ENCODE measurements at places on chromosomes 11 and 22.

GRCh38 chr11:35655856-35656255 is 6.7 kb upstream of the TRIM44 start:
- DNase-seq = no peak

- DNase-seq = no peak
These were observed 174.2 kb upstream of the DDI1 start for GRCh38 chr11:103862094-103862801.

GRCh38 chr22:42114721-42115120 is 15.9 kb downstream of the CYP2D6 start:
- no peak for DNase-seq

DNA sequence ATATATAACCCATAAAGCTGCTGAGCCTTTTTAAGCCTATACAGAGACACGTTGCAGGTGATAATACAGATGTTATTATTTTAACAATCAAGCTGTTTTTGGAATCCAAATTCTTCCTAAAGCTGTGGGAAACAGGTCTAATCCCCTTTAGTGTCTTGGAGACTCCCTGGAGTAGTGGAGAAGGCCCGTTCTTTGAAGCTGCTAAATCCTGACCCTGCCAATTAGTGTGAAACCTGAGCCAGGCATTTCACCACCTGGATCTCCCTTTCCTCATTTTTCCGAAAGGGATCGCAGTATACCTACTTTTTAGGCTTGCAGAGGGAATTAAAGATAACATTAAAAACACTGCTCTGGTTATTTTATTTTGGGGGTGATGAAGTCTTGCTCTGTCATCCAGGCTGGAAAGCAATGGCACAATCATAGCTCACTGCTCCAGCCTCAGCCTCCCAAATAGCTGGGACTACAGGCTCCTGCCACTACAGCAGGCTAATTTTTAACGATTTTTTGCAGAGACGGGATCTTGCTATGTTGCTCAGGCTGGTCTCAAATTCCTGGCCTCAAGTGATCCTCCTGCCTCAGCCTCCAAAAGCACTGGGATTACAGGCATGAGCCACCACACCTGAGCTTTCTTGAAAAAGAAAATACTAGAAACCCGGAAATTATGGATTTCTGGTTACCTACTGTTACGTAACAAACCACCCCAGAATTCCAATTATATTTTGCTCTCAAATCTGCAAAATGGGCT is 1.7 kb upstream of the EIF4ENIF1 start:
- DNase-seq = no peak

DNA sequence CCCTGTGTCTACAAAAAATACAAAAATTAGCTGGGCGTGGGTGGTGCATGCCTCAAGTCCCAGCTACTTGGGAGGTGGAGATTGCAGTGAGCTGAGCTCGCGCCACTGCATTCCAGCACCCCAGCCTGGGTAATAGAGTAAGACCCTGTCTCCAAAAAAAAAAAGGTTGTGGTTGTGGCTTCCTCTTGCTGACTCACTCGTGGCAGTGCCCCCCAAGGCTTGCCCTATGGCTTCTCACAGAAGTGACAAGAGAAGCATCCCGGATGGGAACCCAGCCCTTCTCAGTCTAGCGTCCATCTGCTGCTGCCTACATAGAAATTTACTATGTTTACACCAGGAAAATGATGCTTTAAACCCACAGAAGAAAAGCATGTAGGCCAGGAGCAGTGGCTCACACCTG is 68.5 kb upstream of the PITPNB start:
- no peak for DNase-seq

DNA sequence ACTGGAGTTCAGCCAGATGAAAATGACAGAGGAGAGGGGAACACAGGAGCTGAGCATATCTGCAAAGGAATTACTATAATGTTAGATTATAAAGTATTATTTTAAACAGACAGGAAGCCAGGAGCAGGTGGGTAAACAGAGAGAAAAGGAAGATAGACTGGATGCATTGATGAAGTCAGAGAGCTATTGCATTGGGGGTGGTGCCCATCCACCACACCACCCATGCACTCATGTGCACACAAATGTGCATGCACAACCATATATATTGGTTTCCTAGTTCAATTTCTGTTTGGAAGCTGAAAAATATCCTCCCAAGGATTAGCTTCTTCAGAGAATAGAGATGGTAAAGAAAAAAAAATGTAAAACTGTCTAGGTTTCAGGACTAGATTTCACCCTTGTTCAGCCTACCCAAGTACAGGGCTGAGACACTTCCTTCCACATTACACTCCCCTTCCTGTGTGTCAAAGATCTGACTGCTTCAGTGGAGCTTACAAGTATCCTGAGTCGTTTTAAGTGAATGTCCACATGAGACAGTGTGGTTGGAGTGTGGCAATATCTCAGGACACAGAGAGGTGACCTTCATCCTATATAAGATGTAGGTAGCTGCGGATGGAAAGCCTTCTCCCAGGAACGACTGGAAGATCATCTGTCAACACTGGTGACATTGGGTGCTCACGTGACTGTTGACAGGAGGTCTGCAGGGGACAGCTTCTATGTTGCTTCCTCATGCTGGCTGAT is 12.2 kb upstream of the SMPD1 start:
- DNase-seq = no peak

DNA sequence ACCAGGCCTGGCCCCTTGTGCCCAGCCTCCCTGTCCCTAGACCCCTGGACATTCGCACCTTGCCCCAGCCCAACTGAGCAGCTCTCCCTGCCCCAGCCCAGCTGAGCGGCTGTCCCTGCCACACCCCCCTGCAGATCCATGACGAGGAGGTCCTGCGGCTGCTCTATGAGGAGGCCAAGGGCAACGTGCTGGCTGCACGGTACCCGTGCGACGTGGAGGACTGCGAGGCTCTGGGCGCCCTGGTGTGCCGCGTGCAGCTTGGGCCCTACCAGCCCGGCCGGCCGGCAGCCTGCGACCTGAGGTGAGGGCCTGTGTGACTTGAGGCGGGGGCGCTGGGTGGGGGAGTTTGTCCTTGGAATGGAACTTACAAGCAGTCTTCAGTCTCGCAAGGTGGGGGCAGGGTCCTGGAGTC is 7.7 kb downstream of the FRMD8 start:
- no peak for DNase-seq

DNA sequence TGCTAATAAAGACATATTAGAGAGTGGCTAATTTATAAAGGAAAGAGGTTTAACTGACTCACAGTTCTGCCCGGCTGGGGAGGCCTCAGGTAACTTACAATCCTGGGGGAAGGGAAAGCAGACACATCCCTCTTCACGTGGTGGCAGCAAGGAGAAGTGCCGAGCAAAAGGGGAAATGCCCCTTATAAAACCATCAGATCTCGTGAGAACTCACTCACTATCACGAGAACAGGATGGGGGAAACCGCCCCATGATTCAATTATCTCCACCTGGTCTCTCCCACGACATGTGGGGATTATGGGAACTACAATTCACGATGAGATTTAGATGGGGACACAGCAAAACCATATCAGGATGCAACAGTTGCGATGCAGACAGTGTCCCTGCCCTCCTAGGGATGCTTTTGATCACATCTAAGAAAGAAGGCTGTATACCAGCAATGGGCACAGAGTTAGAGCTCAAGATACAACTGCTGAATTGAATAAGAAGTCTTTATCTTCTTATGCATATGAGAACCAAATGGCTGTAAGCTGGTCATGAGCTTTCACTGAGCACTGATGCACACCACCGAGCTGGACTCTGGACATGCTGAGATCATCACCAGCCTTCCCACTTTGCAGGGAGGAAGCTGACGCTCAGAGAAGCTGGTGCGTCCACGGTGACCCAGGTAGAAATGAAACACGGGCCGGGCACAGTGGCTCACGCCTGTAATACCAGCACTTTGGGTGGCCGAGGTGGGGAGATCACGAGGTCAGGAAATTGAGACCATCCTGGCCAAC is 255.2 kb downstream of the MN1 start:
- DNase-seq = no peak

GRCh38 chr11:22582151-22582410 is 43.5 kb downstream of the FANCF start:
- no peak for DNase-seq

GRCh38 chr11:105738986-105739795 is 129.3 kb downstream of the GRIA4 start:
- DNase-seq = no peak

Measured in NCI-H2081 (cell line).